ENCODE measurements at places on chromosomes 12 and 14. TPM values are rescaled to one million over a fixed set of nuclear protein-coding genes. Genes with fewer than 3 reads are reported as not detected.

DNA sequence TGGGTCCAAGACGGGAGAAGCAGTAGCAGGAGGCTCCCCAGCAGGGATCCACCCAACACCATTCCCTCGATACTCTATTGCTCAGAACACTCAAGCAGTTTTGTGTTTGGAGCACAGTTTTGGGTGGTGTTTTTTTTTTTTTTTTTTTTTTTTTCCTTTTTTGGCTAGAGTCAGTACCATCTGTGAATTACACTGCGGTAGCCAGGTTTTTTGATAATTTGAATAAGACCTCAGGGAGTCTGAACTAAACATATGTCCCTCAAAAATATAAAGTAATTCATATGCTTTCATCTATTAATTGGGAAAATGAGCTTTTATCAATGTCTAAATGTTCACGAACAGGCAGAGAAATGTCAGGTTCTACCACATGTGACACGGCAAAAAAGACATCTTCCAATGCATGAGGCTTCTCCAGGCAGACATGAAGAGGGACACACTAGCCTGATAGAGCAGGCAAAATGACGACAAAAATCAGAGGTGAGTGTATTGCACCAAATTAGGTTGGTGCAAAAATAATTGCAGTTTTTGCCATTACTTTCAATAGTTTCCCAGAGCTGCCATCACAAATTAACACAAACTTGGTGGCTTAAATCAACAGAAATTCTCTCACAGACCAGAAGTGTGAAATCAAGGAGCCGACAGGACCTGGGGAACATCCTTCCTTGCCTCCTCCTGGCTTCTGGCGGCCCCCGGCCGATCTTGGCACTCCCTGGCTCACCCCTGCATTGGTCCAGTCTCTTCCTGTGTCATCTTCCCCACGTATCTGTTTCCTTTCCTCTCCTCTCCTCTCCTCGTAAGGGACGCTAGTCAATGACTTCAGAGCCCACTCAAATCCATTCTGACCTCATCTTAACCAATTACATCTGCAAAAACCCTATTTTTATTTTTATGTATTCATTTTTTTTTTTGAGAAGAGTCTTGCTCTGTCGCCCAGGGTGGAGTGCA lies 33.9 kb downstream of the FOXN3 start:
- no peaks in the 10 kb centered on the region for H3K36me3 ChIP-seq
- no peaks in the 10 kb centered on the region for H3K27me3 ChIP-seq
- H3K27ac ChIP-seq = no peak overlapping the region
- H3K4me3 ChIP-seq = no peak overlapping the region
- DNase-seq = no peak

DNA sequence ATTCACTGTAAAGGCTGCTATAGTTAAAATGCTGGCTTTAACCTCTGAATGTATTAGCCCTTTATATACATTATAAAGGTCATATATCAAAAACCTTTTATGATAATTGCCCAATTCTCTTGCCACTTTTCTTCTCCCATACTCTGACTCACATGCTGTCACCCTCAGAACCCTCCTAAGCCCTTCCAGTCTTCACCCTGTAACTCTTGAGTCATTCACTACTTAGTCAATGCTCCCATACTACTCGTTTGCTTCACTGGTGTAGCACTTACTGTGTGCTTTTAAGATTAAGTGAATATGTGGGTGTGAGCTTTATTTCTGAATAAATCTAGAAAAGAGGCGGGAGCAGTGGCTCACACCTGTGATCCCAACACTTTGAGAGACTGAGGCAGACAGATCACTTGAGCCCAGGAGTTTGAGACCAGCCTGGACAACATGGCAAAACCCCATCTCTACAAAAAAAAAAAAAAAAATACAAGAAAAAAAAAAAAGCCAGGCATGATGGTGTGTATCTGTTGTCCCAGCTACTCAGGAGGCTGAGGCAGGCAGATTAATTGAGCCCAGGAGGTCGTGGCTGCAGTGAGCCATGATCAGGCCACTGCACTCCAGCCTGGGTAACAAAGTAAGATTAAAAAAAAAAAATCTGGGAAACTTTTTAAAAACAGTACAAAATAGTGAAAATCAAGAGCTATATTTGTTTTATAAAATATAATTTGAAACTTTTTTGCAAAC lies 37.6 kb downstream of the SPATA7 start:
- DNase-seq = peak; percentile 56
- H3K27ac ChIP-seq = no peak overlapping the region
- no peaks in the 10 kb centered on the region for H3K27me3 ChIP-seq
- H3K4me3 ChIP-seq = no peak overlapping the region
- no peaks in the 10 kb centered on the region for H3K36me3 ChIP-seq

DNA sequence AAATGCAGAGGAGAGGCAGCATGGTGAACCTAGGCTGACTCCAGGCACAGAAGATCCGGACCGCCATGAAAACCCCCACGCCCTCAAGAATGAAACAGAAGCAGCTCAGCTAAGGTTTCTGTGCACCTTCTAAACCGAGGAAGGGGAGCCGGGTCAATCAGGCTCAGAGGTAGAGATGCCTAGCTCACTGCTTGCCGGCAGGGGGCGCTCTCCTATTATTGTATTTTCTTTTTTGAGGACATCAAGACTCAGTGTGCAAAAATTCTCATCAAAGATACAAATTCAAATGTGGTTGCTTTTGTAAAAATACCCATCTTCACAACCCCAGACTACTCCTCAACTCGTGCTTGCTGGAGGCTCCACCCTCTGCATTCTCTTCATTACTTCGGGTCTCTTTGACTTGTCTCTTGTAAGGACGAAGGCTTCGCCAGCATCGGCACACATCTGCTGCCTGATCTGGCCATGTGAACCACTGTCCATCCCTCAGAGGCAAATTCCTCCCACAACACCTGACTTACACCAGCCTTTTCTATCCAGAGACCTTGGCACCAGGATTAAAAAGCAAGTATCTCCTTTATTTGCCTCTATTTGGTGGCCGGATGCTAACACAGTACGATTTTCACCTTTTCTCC lies 33.4 kb upstream of the RNASE3 start:
- no peak overlapping the region for H3K4me3 ChIP-seq
- no peaks in the 10 kb centered on the region for H3K4me1 ChIP-seq
- H3K27me3 ChIP-seq = peaks cover 2% of the 10 kb centered on the region
- no peak overlapping the region for H3K27ac ChIP-seq
- DNase-seq = peak; percentile 51

DNA sequence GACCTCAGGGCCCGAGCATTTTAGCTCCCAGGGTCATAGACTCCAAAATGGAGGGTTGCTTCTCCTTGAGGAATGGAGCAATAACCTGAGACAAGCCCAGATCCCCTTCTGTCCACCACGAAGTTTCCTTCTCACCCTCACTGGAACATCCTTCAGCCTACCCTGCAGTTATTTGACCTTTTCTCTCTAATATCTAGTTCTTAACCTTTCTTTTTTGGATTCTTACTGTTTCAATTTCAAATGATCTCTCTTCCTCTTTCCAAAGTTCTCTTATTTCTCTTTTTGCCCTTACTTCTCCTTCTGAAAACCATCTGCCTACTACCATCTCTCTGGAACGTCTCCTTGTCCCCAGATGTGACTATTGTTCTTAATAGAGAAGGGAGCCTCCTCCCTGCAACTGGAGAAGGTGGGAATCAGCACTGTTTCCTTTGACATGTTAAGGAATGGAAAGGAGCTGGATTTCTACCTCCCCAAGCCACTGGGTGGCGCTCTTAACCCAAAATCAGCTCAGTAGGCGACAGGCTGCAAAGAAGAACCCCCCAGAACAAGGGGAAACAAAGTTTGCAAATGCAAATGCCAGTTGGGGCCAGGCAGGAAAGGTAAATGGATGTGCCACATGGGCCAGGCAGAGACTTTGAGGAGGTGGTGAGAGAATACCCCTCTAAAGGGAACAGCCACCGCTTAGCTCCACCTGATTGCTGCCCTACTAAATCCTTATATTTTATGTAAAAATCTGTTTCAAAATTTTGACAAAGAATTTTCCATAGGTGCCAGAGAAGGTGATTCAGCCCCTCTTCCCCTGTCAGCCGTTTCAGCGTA lies 22.4 kb upstream of the PDE1B start:
- peaks cover 18% of the 10 kb centered on the region for H3K27me3 ChIP-seq
- H3K27ac ChIP-seq = no peak overlapping the region
- DNase-seq = peak; percentile 15
- no peaks in the 10 kb centered on the region for H3K36me3 ChIP-seq
- no peak overlapping the region for H3K4me3 ChIP-seq

GRCh38 chr14:100585448-100586152 lies 1.6 kb downstream of the BEGAIN start:
- H3K36me3 ChIP-seq = no peaks in the 10 kb centered on the region
- H3K27me3 ChIP-seq = peaks cover 13% of the 10 kb centered on the region
- H3K4me1 ChIP-seq = no peaks in the 10 kb centered on the region
- H3K4me3 ChIP-seq = no peak overlapping the region
- H3K27ac ChIP-seq = no peak overlapping the region
- no peak for DNase-seq

YAF2 gene
- total RNA-seq = 9.0 TPM

SLC4A8 gene
- total RNA-seq = 3.3 TPM

Data from fibroblast of lung (primary cell).